ENCODE measurements at places on chromosomes 16 and 17.

DNA sequence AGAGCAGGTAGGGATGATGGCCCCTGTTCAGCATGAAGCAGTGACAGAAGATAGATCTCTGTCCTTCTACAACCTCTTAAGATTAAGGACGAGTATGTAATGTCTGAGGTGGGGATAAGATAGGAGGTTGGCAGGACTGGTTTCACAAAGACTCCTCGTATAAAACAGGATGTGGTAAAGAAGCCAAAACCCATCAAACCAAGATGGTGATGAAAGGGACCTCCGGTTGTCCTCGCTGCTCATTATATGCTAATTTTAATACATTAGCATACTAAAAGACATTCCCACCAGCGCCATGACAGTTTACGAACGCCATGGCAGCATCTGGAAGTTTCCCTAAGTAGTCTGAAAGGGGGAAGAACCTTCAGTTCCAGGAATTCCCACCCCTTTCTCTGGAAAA lies 27.3 kb downstream of the MIS12 start:
- peak; percentile 31 for DNase-seq

DNA sequence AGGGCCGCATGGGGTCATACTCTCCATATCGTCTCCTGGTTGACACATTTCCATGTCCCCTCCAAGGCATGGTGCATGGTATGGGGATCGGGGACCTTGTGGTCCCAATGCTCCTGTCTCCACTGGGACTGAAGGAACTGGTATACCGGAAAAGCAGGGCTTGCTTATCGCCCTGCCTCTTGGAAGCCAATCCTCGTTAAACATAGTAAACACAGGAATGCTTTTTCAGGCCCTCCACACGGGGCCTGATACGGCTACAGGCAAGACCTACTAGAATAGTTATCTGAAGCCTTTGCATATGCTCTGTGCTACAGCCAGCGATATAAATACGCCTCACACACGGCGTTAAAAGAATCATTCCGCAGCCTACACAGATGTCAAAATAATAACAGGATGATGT lies 159.5 kb downstream of the SHISA9 start:
- no peak for DNase-seq

DNA sequence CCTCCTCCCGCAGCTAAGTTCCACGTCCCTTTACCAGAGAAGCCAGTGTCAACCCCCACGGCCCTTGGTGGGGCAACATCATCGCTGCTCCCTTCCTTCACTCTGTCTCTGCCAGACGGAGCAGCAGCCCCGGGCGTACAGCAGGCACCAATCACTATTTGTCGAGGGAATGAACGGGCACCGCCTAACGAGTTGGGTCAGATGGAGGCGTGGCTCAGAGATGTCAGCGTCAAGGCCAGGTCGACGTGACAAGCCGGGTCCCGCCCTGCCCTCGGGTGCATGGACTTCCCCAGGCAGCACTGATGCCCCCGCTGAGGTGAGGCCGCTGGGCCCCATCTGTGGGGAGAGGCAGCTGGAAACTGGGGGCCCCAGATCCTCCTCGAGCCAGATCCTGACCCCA lies 50.0 kb downstream of the CBFA2T3 start:
- DNase-seq = no peak

- no peak for DNase-seq
Measured at GRCh38 chr17:38538906-38539305, 66.8 kb downstream of the SRCIN1 start.

DNA sequence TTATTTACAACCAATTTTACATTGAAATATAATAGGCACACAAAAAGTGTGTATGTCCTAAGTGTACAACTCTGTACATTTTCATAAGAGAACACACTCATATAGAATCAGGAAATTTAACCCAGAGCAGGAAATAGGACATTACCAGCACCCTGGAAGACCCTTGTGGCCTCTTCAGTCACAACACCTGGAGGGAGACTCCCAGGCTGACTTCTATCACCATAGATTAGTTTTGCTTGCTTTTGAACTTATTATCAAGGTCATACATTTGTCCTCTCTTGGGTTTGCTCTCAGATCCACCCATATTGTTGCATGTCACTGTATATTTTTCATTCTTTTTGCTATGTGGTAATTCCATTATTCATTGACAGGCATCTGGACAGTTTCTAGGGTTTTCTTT lies 5.8 kb downstream of the RIPOR1 start:
- DNase-seq = no peak

- DNase-seq = no peak
Measured at GRCh38 chr17:31241116-31241515, 55.9 kb downstream of the OMG start.

GRCh38 chr16:69909760-69910159 lies 41.4 kb upstream of the CLEC18A start:
- no peak for DNase-seq

- peak; percentile 81 for DNase-seq
Measured at GRCh38 chr16:57757326-57757786, 21.8 kb downstream of the KATNB1 start.

- DNase-seq = no peak
Measured at GRCh38 chr16:27624154-27625049, 74.5 kb downstream of the KATNIP start.

- no peak for DNase-seq
Measured at GRCh38 chr17:71438631-71439146, 682.1 kb upstream of the SOX9 start.

DNA sequence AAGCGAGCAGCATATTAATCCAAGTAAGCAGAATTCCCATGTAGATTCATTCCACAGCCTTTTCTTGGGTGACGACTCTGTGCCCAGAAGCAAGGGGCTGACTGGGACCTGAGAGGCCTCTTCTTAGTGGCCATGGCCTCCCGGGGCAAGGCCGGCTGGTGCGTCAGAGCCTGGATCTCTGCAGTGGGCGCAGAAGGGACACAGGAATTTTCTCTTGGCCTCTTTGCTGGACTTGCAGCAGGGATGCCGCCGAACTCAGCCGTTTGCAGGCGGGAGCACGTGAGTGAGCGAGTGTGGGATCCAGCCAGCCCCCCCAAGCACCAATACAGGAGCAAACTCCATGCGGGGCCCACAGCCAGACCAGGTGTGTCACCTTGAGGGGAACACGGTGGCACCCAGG lies 151.8 kb downstream of the RPTOR start:
- DNase-seq = no peak

GRCh38 chr16:81547194-81547938 lies 102.8 kb downstream of the CMIP start:
- DNase-seq = no peak

GRCh38 chr17:8788998-8789397 lies 10.2 kb downstream of the MFSD6L start:
- DNase-seq = no peak

GRCh38 chr16:78297066-78297666 lies 197.7 kb downstream of the WWOX start:
- DNase-seq = no peak

- no peak for DNase-seq
Measured at GRCh38 chr16:25893332-25893731, 201.6 kb downstream of the HS3ST4 start.

- DNase-seq = no peak
Measured at GRCh38 chr17:47279062-47279801, 25.6 kb downstream of the ITGB3 start.

- DNase-seq = no peak
Measured at GRCh38 chr17:17540278-17540906, 44.2 kb upstream of the RASD1 start.

GRCh38 chr16:2090777-2091546 lies 43.2 kb downstream of the TSC2 start:
- DNase-seq = peak; percentile 24

GRCh38 chr17:41652461-41652970 lies 28.1 kb upstream of the KRT17 start:
- no peak for DNase-seq

DNA sequence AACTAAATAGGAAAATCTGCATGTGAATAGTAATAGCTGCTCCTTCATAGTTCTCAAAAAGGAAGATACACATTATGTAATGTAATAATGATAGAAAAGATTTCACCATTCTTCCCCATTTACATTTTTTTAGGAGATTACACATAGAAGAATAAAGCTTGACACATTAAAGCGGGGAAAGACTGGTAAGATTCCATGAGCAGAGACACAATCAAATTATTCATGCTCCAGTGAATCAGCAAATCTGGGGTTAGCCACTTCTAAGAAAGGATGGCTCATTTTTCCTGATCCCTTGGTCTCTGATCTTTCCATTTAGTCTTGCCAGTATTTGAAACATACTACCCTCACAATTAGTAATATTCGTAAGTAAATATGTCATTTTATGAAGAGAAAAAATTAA lies 81.9 kb downstream of the CA4 start:
- DNase-seq = no peak

DNA sequence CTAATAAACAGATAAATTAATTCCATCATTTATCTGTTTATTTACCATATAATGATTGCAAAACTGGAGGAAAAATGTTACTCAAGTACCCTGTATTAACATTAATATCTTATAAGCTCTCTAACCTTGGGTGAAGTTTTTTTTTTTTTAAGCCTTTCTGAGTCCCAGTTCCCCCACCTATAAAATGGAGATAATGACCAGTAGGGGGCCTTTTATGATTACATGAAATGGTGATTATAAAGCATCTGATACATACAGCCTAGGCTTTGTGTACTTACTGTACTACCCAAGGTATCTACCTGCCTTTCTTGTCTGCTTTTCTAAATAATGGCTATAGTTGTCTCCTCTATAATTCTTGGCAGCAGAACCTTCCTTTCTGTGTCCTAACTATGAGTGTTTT lies 22.6 kb downstream of the LRRC36 start:
- peak; percentile 12 for DNase-seq

DNA sequence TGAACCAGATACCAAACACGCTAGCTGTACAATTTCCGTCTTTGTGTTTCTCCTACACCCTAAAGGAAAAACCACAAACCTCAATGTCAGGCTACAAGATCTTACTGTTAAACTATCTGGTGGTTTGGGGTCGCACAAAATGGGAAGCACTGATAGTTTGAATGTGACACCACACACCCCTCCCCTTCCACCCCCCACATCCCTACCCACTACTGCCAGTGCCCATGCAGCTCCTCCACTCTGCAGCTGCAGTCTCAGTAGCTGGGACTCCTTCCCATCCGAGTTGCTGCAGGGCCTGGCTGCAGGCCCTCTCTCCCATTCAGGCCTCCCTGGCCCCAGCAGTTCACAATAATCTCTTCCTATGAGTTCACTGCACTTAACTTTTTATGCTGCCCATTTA lies 18.4 kb downstream of the TRAP1 start:
- no peak for DNase-seq
